SJSA1 (cell line): ENCODE measurements at places on chromosomes 1 and 21.

DNA sequence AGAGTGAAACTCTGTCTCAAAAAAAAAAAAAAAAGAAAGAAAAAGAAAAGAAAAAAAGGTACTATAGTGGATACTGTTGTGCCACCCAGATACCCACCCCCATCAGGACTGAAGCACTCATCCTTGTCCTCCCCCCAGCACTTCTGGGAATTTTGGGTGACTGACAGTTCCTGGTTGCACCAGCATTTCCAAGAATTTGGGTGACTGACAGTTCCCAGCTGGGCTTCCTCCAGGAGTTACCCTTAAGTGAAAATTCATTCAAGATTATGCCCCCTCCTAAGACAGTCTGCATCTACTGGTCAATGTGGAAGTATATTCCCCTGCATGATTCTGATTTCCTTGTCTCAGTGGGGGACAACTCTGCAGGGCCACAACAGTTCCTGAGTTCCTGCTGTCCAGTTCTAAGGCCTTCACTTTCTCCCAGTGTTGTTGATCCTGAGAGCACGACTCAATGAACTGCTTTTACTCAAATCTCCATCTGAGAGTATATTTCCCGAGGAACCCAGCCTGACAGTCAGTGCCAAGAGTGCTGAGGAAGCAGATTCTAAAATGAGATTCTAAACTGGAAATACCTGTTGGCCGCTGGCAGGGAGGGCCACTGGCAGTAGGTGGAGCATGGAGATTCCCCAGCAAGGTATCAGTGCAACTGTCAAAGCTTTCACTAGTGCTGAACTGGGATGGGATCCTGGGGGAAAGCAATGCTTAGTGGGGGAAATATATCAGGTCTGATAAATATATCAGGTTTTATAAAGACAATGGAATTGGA is 18.5 kb downstream of the RIIAD1 start:
- DNase-seq: no peak
- H3K27ac ChIP-seq: no peak overlapping the region
- H3K36me3 ChIP-seq: no peaks in the 10 kb centered on the region
- H3K4me1 ChIP-seq: no peaks in the 10 kb centered on the region

- peaks cover 10% of the 10 kb centered on the region for H3K4me1 ChIP-seq
- H3K27ac ChIP-seq: no peak overlapping the region
- no peak for DNase-seq
- peaks cover 7% of the 10 kb centered on the region for H3K36me3 ChIP-seq
Observed at GRCh38 chr1:246617768-246618167, 51.5 kb downstream of the CNST start.

GRCh38 chr1:221756830-221757551 is 15.1 kb upstream of the DUSP10 start:
- H3K4me1 ChIP-seq: peaks cover 7% of the 10 kb centered on the region; the same call in 1 of the 2 replicates
- no peak for DNase-seq
- no peak overlapping the region for H3K4me3 ChIP-seq
- no peaks in the 10 kb centered on the region for H3K27me3 ChIP-seq

DNA sequence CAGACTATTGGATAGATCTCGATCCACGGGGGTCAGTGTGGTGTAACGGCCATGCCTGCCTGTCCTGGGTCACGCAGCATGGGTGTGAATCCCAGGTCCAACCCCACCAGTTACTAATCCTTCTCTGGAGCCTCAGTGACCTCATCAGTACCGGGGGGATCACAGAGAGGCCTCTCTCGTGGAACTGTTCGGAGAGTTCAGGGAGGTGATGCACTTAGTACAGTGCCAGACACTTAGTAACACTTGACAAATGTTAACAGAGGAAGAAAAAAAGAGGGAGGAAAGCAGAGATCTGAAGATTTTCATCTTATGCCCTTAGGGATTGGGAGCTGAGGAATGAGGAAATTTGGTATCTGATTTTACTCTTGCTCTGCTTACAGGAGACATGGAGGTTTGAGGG is 2.9 kb downstream of the ABCA4 start:
- H3K27me3 ChIP-seq: no peaks in the 10 kb centered on the region
- peaks cover 12% of the 10 kb centered on the region for H3K4me1 ChIP-seq
- DNase-seq: peak; percentile 26
- H3K27ac ChIP-seq: no peak overlapping the region

GRCh38 chr1:19454265-19455146 is 30.8 kb downstream of the CAPZB start:
- no peaks in the 10 kb centered on the region for H3K27me3 ChIP-seq
- DNase-seq: no peak
- H3K36me3 ChIP-seq: no peaks in the 10 kb centered on the region; the same call in none of the 2 replicates
- no peak overlapping the region for H3K27ac ChIP-seq
- H3K4me3 ChIP-seq: no peak overlapping the region

- no peak for DNase-seq
- H3K27me3 ChIP-seq: no peaks in the 10 kb centered on the region
- H3K27ac ChIP-seq: no peak overlapping the region
Observed at GRCh38 chr1:206497774-206498173, 9.6 kb upstream of the RASSF5 start.

DNA sequence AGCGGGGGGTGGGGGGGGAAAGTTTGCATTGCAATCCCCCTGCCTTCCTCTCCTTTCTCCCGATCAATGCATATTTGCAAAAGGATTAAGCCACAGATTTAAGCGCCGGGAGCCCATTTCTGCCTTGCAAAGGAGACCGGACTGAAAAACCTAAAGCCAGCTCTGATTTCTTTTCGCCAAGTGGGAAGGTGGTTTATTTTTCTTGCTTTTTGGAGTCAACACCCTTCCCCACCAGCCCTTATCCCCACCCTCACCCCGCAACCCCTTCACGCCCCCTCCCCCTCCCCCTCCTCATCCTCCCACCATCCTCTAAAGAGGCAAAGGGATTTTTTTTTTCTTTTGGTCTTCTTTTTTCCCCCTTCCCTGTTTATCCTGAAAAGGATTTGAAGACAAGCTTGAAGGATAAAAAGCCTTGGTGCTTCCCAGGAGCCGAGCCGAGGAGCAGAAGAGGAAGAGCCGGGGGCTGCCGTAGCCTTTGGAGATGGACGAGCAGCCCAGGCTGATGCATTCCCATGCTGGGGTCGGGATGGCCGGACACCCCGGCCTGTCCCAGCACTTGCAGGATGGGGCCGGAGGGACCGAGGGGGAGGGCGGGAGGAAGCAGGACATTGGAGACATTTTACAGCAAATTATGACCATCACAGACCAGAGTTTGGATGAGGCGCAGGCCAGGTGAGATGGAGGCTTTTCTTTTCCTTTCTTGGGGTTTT is 513 bp downstream of the PBX1 start:
- peak; percentile 44 for DNase-seq
- no peaks in the 10 kb centered on the region for H3K27me3 ChIP-seq
- no peak overlapping the region; the same call in 1 of the 2 replicates for H3K27ac ChIP-seq
- peak overlapping the region; percentile 44 for H3K4me3 ChIP-seq
- H3K4me1 ChIP-seq: no peaks in the 10 kb centered on the region; the same call in 1 of the 2 replicates

DNA sequence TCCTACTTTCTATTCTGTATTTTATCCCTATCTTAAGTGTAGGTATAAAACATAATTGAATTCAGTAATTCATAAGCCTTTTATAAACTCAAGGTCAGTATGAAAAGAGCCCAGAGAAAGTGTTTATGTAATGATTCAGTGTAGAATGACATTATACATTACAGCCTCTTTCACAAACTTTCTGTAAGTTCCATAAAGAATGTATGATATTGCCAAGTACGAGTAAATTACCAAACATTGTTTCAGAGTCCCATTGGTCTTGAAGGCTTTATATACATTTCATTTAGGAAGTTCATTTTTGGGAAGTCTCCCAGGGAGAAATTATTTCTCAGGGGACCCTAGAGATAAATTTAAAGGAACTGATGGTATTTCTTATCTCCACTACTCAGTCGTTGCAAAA is 37.8 kb upstream of the VAMP3 start:
- no peaks in the 10 kb centered on the region for H3K36me3 ChIP-seq
- DNase-seq: no peak
- H3K27ac ChIP-seq: no peak overlapping the region
- H3K4me3 ChIP-seq: no peak overlapping the region

DNA sequence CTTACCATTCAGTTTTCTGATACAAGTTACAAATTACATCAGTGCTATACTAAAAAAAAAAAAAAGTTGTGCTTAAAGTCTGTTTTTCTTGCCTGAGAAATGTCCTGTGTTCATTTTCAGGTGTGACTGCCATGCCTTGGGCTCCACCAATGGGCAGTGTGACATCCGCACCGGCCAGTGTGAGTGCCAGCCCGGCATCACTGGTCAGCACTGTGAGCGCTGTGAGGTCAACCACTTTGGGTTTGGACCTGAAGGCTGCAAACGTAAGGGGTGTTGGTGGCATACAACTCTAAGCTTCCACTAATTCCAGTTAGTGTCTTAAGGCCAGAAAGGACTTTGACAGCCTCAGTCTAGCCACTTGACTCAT is 60.1 kb upstream of the LAMC2 start:
- H3K27me3 ChIP-seq: no peaks in the 10 kb centered on the region
- H3K27ac ChIP-seq: peak overlapping the region; percentile 44
- no peak overlapping the region for H3K4me3 ChIP-seq
- peaks cover 18% of the 10 kb centered on the region for H3K4me1 ChIP-seq
- DNase-seq: no peak
- H3K36me3 ChIP-seq: peaks cover 89% of the 10 kb centered on the region

GRCh38 chr1:101260556-101261350 is 23.9 kb downstream of the S1PR1 start:
- H3K4me3 ChIP-seq: no peak overlapping the region
- H3K36me3 ChIP-seq: no peaks in the 10 kb centered on the region
- DNase-seq: peak; percentile 18
- no peaks in the 10 kb centered on the region; the same call in 1 of the 2 replicates for H3K27me3 ChIP-seq
- H3K27ac ChIP-seq: no peak overlapping the region

- peaks cover 44% of the 10 kb centered on the region for H3K36me3 ChIP-seq
- H3K27me3 ChIP-seq: no peaks in the 10 kb centered on the region
- H3K4me3 ChIP-seq: no peak overlapping the region
Observed at GRCh38 chr1:158035976-158036583, 42.6 kb downstream of the KIRREL1 start.

DNA sequence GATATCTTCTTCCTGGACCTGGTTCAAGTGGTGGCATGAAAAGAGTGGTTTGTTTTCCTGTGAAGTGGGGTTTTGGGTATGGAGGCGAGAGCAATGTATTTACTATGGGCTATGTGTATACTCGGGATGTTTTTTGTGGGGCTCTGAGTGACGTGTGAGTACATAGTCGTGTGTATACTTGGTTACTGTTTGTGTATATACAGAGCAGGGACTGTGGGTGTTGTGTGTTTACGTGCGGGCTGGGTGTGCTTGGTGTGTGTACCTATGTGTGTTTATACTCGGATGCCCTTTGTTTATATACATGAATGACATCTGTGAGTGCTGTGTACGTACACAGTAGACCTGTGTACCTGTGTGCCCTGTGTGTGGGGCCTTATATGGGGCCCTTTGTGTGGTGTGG is 50.0 kb downstream of the YARS1 start:
- peaks cover 69% of the 10 kb centered on the region for H3K36me3 ChIP-seq
- H3K27me3 ChIP-seq: no peaks in the 10 kb centered on the region
- H3K27ac ChIP-seq: no peak overlapping the region
- DNase-seq: no peak

GRCh38 chr1:62493656-62494055 is 56.8 kb downstream of the USP1 start:
- no peaks in the 10 kb centered on the region for H3K27me3 ChIP-seq
- H3K36me3 ChIP-seq: peaks cover 31% of the 10 kb centered on the region
- H3K4me1 ChIP-seq: no peaks in the 10 kb centered on the region
- no peak overlapping the region for H3K27ac ChIP-seq

GRCh38 chr1:180519846-180520245 is 17.5 kb upstream of the ACBD6 start:
- no peak for DNase-seq
- no peak overlapping the region for H3K27ac ChIP-seq
- H3K27me3 ChIP-seq: no peaks in the 10 kb centered on the region
- no peak overlapping the region for H3K4me3 ChIP-seq
- H3K36me3 ChIP-seq: no peaks in the 10 kb centered on the region
- H3K4me1 ChIP-seq: peaks cover 12% of the 10 kb centered on the region

- no peaks in the 10 kb centered on the region for H3K4me1 ChIP-seq
- no peak overlapping the region for H3K4me3 ChIP-seq
- no peaks in the 10 kb centered on the region for H3K27me3 ChIP-seq
- H3K27ac ChIP-seq: no peak overlapping the region
- peaks cover 9% of the 10 kb centered on the region; the same call in 1 of the 2 replicates for H3K36me3 ChIP-seq
- DNase-seq: no peak
Observed at GRCh38 chr1:35899941-35900340, 16.9 kb downstream of the AGO1 start.

- H3K27me3 ChIP-seq: no peaks in the 10 kb centered on the region
- H3K27ac ChIP-seq: no peak overlapping the region
- no peaks in the 10 kb centered on the region for H3K36me3 ChIP-seq
Observed at GRCh38 chr1:82064691-82065090, 264.0 kb downstream of the ADGRL2 start.

DNA sequence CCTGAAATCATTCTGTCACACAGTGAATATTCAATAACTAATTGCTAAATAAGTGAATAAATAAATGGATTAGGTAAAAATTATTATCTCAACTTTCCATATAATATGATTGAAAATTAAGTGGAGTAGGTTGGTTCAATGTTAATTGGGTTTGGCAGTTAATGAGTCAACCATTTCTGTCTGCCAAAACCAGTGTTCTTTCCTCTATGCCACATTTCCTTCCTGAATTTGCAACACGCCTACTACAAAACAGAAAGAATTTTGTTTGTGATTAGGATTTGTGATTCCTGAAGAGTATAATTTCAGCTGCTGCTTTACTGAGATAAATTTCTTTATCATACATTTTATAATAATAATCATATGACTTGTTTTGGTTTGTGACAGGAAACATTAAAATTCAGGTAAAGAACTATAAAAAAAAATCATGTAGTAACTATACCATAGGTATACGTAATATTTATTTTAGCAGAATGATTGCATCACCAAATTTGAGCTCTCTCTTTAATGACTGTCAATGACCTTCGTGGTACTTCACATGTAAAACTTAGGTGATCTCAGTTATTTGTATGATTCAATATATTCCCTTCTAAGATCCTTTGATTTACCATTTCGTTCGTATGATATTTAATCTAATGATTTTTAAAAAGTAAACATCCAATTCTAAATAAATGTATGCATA is 241.3 kb downstream of the KCNT2 start:
- H3K4me1 ChIP-seq: no peaks in the 10 kb centered on the region
- no peak overlapping the region for H3K27ac ChIP-seq
- H3K4me3 ChIP-seq: no peak overlapping the region
- DNase-seq: no peak

- H3K4me3 ChIP-seq: no peak overlapping the region
- no peak for DNase-seq
- no peaks in the 10 kb centered on the region for H3K36me3 ChIP-seq
- no peaks in the 10 kb centered on the region for H3K4me1 ChIP-seq
Observed at GRCh38 chr21:14889080-14889810, 175.6 kb downstream of the NRIP1 start.
